ENCODE measurements at places on chromosomes 2 and 18. TPM values are rescaled to one million over a fixed set of nuclear protein-coding genes. Genes with fewer than 3 reads are reported as not detected.

The LINC00305 gene
- not detected for polyA plus RNA-seq

GRCh38 chr2:144607891-144608521, 88.1 kb upstream of the ZEB2 start:
- no peak for DNase-seq

GRCh38 chr18:24811950-24812681, 351.7 kb downstream of the HRH4 start:
- no peak for DNase-seq

DNA sequence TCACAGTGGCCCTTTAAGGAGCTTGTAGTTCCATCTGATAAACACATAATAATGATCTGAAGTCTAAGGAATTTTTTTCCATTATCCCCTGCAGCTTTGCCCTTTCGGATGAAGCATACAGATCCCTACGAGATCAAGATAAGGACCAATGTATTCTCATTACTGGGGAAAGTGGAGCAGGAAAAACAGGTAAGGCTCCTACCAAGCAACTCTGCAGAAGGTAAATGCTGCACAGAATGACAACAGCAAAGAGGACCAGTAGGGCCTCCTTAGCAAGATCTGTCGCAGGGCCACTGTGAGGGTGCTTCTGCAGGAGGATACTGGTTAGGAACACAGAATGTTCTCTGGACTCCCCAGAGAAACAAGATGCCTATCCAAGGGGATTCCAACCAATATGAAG, 84.6 kb downstream of the MYO1B start:
- DNase-seq: no peak

DNA sequence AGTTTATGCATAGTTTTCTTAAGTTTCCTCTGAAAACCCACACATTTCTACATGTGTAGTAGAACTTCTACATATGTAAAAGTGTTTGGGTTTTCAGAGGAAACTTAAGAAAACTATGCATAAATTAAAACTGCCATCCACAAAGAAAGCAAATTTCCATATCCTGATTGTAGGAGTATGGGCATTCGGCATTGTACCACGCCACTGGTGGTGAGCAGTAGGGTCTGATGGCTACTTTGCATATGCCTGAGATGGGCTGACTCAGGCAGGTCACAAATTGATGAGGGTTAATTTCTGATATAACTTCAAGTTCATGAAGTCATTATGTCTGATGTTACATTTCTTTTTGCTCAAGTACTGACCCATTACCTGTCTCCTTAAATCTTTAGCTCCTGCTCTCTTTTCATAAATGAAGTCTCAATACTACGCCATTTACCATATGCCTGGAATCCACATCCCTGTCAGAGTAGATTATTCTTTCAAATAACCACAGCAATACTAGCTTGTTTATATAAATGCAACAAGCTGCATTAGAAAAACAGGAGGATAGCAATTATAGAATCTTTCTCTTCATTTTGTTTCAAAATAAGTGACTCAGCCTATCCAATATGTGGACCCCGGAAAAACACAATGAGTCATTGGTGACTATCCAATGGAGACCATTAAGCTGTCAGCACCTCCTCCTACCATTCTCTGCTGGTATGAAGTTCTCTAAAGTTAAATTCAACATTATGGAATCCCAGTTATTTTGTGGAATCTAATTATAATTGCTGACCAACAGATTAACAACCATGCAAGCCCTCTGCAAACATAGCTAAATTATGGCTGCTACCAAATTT, 355.2 kb upstream of the UBE2E3 start:
- DNase-seq: peak; percentile 93

GRCh38 chr2:225512876-225513540, 113.5 kb downstream of the NYAP2 start:
- DNase-seq: no peak

The CCL20 gene
- not detected for polyA plus RNA-seq

The ELOA2 gene
- polyA plus RNA-seq: not detected

The PLCL1 gene
- polyA plus RNA-seq: 0.21 TPM

- DNase-seq: no peak
Measured at GRCh38 chr2:30421026-30421603, 25.9 kb upstream of the LCLAT1 start.

DNA sequence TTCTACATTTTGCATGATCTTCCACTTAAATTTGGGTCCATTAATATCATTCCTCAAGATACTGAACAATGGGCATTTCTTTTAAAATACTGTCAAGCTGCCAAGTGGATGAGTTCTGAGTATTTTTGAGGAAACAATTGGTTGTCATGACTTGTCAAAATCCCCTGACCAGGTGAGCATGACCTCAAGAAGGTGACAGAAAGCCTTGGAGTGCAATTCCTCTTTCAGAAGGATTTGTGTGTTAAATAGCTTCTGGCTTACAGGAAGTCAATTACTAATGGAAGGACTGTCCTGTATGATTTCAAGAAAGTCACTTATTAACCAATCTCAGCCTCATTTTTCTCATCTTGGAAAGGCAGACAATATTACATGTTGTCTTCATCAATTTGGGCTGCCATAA, 460.6 kb downstream of the TSN start:
- DNase-seq: no peak

The SERPINB7 gene
- polyA plus RNA-seq: 149 TPM

The MLPH gene
- 16.1 TPM for polyA plus RNA-seq

The EMILIN1 gene
- polyA plus RNA-seq: 43.4 TPM

The MROH2A gene
- not detected for polyA plus RNA-seq

The SP140L gene
- polyA plus RNA-seq: 8.7 TPM

- DNase-seq: no peak
Measured at GRCh38 chr18:49061991-49062831, 111.4 kb upstream of the SMAD7 start.

- no peak for DNase-seq
Measured at GRCh38 chr2:138502255-138503086, 901 bp downstream of the SPOPL start.

DNA sequence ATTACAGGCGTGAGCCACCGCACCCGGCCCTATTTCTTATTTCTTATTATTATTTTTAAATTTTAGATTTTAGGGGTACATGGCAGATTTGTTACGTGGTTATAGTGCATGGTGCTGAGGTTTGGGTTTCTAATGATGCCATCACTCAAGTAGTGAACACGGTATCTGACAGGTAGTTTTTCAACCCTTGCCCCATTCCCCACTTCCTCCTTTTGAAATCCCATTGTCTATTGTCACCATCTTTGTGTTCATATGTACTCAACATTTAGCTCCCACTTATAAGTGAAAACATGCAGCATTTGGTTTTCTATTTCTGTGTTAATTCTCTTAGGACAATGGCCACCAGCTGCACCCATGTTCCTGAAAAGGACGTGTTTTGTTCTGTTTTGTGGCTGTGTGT, 39.5 kb downstream of the TGIF1 start:
- DNase-seq: no peak

GRCh38 chr2:29881089-29881730, 40.2 kb downstream of the ALK start:
- DNase-seq: no peak

GRCh38 chr2:220833446-220833845, 738.7 kb downstream of the EPHA4 start:
- no peak for DNase-seq

The IKZF2 gene
- 2.9 TPM for polyA plus RNA-seq

DNA sequence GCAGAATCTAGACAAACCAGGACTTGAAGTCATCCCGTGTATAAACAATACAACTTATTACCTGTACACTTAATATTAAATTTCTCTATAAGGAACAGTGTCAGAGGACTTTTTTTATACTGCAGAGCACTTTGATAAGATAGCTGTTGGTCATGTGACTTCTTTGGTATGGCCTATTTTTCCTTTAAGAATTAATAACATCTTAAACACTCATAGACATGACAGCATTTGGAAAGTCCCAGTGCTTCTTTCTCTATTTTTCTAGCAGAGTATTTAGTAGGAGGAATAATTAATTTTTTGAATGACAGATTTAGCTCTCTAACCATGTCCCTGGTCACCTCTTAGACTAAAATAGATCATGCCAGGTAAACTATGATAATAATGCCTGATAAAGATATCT, 59.4 kb downstream of the PLCL1 start:
- no peak for DNase-seq

The PLA2R1 gene
- 15.3 TPM for polyA plus RNA-seq

DNA sequence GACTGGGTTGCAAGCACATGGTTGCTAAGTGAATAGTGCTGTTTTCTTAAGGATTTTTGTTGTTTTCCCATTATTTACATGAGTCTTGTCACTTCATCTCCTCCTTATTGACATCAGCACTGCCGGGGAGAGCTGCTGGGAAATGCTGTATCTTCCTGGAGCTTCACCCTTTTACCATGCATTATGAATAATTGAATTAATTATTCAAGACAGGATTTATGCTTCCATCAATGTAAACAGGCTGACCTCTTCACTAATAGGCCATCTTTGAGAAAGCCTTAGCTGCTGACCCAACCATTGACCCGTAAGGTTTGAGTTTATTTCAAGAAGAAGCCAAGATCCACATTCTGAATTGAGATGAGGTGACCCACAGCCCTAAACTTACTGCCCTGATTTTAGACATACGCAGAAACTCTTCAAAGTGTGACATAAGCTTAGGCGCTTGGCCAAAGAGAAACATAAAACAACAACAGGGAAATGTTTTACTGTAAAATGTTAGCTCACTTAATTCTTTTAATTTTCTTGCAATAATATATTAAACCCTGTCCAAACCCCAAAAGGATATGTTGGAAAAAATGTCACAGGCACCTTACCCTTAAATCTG, 365.5 kb upstream of the SYT4 start:
- no peak for DNase-seq

The SCG2 gene
- polyA plus RNA-seq: 0.26 TPM

- no peak for DNase-seq
Measured at GRCh38 chr18:495452-495851, 5.0 kb downstream of the COLEC12 start.

The SERPINB12 gene
- not detected for polyA plus RNA-seq

The DLX1 gene
- polyA plus RNA-seq: 1.4 TPM

GRCh38 chr2:48198371-48198770, 292.1 kb upstream of the FBXO11 start:
- DNase-seq: no peak

The COA5 gene
- polyA plus RNA-seq: 24.4 TPM

- no peak for DNase-seq
Measured at GRCh38 chr2:203122317-203122986, 107.8 kb downstream of the NBEAL1 start.

GRCh38 chr2:165467921-165468320, 1.6 kb upstream of the CSRNP3 start:
- no peak for DNase-seq

The PROKR1 gene
- not detected for polyA plus RNA-seq

The LOXL3 gene
- 130 TPM for polyA plus RNA-seq

The LIMS4 gene
- polyA plus RNA-seq: 8.7 TPM

DNA sequence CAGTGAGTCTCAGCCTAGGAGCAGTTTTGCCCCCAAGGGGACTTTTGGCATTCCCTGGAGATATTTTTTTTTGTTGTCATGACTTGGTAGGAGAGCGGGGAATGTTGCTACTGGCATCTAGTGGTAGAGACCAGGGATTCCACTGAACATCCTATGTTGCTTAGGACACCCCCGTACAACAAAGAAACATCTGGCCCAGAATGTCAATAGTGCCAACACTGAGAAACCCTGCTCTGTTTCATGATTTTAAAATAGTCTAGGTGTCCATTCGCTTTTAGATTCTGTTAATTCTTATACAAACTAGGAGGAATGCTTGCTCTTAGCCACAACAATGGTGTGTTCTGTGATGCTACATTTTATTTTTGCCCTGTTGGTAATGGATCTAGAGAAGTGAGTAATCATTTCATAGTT, 225.8 kb upstream of the SIX3 start:
- peak; percentile 17 for DNase-seq
